ENCODE measurements at places on chromosomes 11 and 22.
A peak's percentile ranks its signal among the peaks of the same experiment; 100 is the strongest.

DNA sequence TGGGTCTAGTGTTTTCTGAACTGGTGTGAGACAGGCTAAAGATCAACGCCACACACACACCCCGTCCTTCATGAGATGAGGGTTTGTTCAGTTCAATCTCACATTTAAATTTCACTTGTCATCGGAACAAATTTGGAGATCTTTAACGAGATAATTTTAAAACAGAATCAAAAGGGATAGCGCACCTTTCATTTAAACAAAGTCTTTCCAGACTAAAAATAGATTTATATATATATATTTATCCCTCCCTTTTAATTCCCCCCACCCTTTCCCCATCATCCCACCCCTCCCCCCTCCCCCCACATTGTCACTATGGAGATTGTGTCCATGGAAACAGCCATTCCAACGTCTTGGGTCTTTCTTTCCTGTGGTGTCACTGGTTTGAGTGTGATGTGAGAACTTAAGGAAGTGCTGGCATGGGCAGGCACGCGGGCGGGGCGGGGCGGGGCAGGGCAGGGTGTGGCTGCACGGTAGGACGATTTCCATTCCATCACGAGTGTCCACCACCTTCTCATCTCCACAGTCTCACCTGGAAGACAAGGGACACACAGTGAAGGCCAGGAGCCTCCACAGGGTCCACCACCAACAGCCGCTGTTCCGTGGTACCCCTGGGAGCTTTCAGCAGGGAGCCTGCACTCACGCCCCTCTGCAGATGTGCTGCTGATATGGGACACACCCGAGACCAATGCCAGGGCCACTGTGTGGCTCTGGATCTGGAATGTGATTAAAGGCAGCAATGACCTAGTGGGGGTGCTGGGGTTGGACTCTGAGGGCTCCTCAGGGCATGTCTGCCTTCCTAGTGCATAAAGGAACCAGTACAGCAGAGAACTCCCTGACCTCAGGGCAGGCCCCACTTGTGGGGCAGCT is 30.5 kb upstream of the CYP2D6 start:
- no peak for DNase-seq

- DNase-seq, result no peak
Observed at GRCh38 chr22:29713156-29713727, 6.6 kb upstream of the CABP7 start.

DNA sequence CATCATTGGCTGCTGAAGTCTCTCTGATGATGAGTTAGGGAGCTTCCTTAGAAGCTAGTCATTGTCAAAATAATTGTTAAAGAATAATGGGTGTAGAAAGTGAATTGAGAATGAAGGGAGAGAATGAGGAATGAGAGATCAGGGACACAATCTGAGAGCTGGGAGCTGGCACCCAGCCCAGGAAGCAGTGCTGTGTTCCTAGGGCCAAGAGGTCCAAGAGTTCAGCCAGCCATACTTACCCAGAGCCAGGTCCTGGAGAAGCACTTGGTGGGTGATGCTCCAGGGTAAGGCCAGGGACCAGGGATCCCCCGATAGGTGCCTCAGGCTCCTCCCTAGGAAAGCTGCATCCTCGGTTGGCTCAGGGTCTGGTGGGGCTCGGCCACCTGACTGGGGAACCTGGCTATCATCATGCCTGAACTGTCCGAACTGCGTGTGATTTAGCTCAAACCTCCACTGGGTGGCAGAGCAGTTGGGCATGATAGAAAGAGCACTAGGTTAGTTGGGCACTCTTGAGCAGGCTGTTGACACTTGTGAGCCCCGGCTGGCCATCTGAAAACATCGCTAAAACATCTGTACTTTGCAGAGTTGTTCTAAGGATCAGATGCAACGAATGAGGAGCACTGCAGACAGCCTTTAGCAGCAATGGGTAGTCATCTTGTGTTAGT is 123.9 kb upstream of the NCAM1 start:
- peak; percentile 16 for DNase-seq

- peak; percentile 83 for DNase-seq
Observed at GRCh38 chr11:62958547-62959421, 26.0 kb downstream of the SLC22A6 start.

- DNase-seq, result no peak
Observed at GRCh38 chr11:123203471-123203870, 8.4 kb upstream of the CLMP start.

DNA sequence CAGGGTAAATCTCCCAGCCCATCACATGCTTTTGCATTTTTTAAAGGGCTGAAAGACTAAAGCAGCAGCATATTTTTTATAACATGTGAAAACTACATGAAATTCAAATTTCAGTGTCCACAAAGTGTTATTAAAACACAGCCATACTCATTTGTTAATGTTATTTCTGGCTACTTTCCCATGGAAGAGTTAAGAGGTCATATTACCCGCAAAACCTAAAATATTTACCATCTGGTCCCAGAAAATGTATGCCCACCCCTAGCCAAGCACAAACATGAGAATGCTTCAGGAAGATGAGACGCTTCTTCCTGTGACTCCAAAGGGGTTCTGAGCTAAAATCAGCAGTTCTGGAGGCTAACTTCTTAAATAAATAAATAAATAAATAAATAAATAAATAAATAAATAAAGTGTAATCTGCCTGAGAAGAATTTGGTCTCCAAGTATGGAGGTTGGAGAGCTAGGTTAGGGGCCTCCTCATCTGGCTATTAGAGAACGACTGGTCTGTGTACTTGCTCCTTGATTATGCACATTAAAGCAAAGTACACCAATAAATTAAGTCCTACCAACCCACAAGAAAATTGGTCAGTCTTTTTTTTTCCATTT is 9.7 kb downstream of the IMMP1L start:
- DNase-seq, result no peak

- no peak for DNase-seq
Observed at GRCh38 chr11:19284881-19285280, 44.1 kb upstream of the E2F8 start.

DNA sequence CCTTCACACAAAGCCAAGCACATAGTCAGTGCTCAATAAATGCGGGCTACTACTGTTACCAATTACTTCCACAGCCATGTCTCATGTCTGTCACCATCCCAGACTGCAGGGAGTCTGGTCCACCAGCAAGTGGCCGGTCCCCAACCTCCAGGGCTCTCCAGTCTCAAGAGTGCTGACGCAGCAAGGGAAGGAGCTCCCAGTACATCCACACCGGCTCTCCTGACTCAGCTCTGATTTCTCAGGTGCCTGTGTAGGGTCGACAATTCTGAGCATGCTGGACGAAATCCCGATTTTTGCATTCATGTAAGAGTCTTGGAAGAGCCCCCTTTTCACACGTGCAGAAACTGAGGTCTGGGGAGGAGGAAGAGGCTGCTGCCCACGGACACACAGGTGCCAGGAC is 10.3 kb upstream of the NEFH start:
- DNase-seq, result peak; percentile 29
